Psoas muscle (tissue), 8 donors: ENCODE measurements at places on chromosomes 2 and 18.

GRCh38 chr18:58392324-58393000 lies 236.4 kb downstream of the ALPK2 start:
- DNase-seq: no peak

DNA sequence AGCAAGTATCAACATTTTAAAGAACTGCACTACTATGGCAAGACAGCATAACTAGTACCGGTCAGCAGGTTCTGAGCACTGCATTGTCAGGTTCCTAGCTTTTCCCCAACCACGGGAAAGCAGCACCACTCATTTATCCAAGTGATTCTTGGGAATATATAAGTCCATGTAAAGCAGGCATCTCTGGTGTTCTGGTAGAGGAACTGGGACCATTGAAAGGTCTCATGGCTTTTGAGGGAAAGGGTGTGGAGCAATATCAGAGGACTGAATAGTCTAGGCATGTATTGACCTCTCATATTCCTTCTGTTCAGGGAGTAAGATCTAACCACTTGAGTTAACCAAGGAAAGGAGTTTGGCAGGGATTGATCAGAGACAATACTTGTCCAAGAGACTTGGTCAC lies 6.1 kb upstream of the ICA1L start:
- DNase-seq: no peak

GRCh38 chr2:63310614-63311013 lies 260.0 kb downstream of the OTX1 start:
- no peak for DNase-seq

DNA sequence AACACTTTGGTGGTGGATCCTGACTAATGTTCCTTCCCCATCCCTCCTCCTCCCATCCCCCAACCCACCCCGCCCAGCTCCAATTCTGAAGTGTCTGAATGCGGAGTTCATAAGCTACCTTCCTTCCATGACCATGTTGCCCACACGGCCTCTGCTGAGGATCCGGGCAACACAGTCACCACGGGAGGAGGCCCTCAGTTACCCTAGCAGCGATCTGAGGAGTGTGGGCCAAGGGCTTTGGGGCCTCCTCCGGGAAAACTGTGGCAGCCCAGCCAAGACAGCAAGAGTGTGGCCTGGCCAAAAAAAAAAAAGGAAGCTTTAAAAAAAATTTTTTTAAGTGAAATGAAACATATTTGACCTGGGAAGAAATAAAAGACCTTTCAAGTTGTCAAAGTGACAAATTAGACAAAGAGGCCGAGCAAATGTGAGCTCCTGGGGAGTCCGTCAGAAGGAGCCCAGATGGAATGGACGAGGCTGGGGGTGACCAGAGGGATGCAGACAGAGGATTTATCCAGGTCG lies 169.0 kb upstream of the PKDCC start:
- peak; percentile 62 for DNase-seq

DNA sequence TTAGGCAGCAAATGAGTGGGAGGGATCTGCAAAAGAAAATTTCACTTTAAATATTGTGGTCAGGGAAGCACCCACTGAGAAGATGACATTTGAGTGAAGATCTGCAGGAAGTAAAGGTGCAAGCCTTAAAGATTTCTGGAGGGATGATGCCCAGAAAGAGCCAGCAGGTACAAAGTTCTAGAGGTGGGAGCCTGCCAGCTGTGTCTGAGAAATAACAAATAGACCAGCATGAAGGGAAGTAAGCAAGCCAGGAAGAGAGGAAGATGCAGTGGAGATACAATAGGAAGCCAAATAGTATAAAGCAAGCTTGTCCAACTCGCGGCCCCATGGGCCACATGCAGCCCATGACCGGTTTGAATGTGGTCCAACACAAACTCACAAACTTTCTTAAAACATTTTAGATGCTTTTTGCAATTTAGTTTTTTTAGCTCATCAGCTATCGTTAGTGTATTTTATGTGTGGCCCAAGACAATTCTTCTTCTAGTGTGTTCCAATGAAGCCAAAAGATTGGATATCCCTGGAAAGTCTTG lies 489.9 kb downstream of the DCC start:
- no peak for DNase-seq

DNA sequence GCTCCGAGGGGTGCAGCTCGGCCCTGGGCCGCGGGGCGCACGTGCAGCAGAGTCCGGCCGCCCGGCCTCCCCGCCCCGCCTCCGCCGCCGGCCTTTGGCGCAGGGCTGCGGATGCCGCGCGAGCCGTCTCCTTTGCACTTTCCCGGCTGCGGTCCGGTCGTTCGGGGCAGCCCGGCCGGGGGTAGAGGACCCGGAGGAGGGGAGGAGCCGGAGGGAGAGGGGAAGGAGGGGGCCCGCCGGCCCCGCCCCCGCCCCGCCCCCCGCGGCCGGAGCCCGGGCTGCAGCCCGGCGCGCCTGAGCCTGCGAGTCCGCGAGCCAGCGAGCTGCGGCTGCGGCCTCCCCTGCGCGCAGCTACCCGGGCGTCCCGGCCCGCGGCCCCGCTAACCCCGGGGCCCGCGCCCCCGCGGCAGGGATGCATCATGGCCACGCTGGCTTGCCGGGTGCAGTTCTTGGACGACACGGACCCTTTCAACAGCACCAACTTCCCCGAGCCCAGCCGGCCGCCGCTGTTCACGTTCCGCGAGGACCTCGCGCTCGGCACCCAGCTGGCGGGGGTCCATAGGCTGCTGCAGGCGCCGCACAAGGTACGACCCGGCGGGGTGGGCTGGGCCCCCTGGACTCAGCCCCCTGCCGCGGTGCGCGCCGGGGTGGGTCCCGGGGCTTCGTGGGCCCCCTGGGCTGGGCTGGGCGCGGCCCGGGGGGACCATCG lies at the start of gene FHOD3:
Gene FHOD3 (plus strand): TSS at position 297 of the 709 bp plus-strand sequence. CDS start 123 bp downstream, at position 420.
- peak; percentile 84 for DNase-seq

- DNase-seq: no peak
Observed at GRCh38 chr2:195322324-195322723, 334.7 kb upstream of the SLC39A10 start.

GRCh38 chr2:136424112-136424511 lies 306.2 kb upstream of the CXCR4 start:
- DNase-seq: no peak

DNA sequence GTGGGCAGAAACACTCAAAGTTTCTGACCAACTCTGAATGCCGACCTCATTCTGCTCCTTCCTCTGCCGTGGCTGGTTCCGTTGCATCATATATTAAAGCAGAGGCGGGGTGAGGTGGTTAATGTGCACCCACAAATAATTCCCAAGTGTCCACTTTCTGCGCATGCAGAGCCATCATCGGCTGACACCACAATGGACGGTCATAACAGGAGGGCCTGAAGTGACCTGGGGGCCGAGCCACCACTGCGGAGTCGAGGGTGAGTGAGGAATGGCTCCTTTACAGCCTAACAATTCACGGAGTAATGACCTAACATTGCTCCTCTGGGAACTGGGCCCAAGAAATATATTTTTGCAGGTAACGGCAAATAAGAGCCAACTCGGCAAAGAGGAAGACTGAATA lies 32.9 kb upstream of the GLI2 start:
- DNase-seq: no peak

DNA sequence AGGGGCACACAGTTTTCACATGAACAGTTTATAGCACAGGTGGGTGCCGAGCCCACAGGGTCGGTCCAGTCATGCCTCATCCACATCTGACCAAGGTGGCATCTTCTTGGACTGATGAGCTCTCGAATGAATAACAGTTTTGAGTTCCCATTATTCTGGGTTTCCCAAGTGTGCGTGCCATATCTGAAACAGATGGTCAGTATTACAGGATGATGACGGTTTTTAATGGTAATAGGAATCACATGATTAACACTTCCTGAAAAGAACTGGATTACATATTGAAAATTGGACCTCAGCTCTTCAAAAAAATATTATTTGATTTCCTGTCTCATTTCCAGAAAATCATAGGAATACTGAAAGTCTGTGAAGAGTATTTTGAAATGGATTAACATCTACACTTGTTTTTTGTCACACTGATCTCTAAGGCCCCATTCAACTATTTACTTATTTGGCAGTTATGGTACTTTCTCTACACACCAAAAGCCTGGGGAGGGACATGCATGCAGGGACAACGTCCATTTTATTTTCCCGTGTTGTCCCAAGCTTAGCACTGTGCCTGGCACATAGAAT lies 22.2 kb upstream of the NAB1 start:
- DNase-seq: no peak

DNA sequence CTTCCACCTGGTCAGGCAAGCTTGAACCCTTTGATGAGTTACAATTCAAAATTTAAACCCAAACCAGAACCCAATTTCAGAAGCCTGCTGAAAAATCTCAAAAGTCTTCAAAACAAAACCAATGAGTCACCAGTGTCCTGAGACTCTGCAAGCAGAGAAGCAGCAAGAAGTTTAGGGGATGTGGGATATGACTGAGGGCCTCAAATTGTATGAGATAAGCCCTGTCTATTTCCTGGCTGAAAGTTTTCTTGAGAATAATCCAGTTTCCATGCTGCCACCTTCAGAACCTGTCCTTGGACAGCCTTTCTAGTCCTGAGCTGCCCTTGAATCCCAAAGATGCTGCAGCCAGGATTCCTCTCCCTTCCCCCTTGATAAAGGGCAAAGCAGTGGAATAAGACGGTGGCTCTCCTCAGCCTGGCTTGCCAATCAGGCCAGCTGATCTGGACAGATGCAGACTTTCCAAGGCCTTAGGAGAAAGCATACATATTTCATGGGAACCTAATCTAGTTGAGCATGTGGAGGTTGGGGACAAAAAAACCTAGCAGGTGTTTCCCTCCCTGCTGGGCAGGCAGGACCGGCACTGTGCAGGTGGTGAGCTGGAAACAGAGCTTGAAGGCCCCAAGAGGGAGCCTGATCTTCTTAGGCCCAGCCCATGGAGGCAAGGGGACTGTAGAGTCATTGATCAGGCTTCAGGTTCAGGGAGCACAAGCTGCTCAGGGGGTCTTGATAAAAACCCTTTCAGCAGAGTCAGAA lies 278.0 kb upstream of the MGAT5 start:
- no peak for DNase-seq

DNA sequence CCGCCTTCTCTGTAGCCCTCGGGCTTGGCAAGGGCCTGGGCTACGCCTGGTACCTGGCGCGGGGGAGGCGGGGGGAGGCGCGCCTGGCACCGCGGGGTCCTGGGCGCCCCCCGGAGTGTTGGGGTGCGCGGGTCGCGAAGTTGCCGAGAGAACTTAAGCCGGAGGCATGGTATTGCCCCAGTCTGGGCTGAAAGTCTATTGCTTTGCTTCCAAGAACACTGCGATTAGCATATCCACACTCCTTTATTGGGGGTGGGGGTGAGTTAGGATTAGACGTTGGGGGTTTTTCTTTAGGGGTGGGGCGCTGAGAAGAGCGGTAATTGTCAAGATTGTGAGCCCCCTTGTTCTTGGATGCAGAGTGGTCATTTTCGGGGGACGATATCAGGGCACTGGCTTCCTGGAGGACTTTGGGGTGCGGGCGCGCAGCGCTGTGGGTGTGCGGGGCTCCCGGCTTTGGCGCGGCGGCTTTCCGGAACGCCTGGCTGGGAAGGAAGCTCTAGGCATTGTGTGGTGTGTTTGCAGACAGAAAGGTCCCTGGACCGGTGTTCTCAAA lies 798 bp downstream of the TANC1 start:
- no peak for DNase-seq

DNA sequence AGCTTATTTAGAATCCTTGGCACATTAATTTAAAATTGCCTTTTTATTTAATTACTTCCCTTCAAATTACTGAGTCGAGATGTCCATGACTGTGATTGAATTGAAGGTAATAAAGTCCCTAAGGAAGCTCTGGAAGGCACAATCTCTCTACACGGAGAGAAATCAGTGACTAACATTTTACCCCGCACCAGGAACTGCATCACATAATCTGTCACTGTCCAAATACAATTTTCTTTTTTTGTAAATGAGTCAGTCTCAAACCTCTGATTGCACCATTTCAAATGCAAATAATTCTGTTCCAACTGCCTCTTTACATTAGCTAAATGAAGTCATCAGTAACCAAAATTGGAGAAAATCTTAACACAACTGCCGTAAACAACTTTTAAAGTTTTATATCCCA lies 311.9 kb downstream of the CCDC178 start:
- DNase-seq: no peak

- DNase-seq: no peak
Observed at GRCh38 chr2:105783972-105784371, 39.3 kb downstream of the NCK2 start.

GRCh38 chr2:11142987-11143386 lies 12.3 kb upstream of the SLC66A3 start:
- no peak for DNase-seq

DNA sequence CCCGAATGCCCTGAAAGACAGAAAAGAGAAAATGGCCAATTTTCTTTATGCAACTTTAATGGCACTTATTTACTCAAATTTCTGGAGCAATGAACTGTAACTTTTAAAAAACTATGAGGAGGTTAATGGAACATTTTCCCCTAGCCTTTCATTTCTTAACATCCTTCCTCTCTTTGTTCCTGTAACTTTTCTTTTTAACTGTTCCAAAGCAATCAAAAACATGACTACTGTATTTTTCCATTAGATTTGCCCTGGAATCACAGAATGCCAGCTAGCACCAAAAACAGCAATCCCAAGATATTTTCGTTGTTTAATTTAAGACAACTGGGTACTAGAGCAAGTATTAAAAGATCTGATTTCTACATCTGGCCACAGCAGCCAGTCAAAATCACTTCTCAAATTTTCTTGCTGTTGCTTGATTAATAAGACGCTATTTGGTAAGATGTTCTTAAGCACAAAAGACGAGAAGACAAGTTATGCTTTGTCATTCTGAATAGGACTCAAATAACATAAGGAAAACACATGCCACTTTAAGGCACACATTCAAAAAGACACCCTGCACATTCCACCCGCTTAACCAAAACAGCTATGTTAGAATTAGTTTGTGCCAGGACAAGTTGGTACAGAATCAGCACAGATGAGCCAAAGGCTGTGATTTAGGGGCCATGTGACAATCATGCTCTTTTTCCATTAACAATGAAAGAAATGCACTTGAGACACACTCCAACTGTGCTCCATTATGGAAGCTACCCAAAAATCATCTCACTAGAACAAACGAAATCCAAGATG lies 3.6 kb downstream of the STARD7 start:
- DNase-seq: no peak

GRCh38 chr2:12764075-12764730 lies 47.5 kb downstream of the TRIB2 start:
- no peak for DNase-seq

DNA sequence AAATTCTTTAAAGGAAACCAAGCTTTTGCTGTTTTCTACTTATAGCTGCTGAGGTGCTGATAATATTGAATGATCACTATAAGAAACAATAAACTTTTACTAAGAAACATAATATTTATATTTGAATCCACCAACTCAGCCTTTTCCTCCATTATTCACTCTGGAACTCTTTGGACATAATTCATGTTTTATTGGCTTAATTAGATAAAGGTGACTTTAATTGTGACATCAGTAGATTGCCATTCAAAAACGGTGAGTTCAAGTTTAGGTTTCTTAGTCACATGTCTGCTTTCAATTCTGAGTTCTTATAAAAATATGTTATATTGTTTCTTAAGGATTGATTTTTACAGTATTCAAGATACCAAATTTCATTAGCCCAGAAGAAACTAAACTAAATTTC lies 24.0 kb downstream of the CCDC85A start:
- DNase-seq: no peak

DNA sequence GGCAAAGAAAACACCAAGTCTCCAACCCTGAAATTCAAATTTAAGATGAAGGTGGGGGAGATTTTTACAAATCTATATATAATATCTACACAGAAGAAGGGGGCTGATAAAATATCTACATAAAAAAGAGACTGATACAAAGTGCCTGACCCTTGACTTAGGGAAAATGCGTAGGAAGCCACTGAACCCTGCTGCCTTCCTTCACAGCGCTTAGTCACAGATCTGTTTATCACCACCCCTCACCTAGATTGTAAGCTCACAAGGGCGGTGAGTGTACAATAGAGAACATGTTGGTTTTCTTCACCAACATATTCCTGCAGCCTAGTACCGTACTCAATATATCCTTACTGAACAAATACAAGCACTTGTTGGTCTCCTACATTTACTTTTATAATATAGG lies 54.3 kb downstream of the NOL10 start:
- DNase-seq: no peak
